Bone marrow (tissue), 2 donors: ENCODE measurements at places on chromosomes 16 and 17.

GRCh38 chr17:39365242-39365641 lies 36.2 kb downstream of the FBXL20 start:
- DNase-seq = no peak

GRCh38 chr17:57696050-57696449 lies 49.0 kb downstream of the CCDC182 start:
- no peak for DNase-seq

GRCh38 chr17:79027274-79027924 lies 3.4 kb downstream of the C1QTNF1 start:
- DNase-seq = no peak

DNA sequence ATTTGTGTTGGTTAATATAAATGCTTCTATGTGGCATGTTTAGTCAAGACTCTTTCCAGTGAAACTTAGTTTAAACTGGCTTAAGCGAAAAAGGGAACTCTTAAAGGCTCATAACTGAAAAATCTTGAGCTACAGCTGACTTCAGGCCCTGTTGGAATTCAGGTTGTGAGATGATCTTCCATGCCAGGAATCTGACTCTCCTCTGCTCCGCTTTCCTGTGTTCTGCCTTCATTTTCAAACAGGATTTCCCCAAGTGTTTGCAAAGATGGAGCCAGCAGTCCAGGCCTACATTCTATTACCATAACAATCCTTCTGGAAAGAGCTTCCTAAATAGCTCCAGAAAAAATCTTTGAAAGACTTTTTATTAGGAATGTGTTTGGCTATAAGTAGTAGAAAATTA lies 134.9 kb downstream of the NLK start:
- no peak for DNase-seq

GRCh38 chr16:31356566-31357323 lies 1.8 kb downstream of the ITGAX start:
- no peak for DNase-seq

GRCh38 chr16:13953501-13953900 lies 33.5 kb downstream of the ERCC4 start:
- no peak for DNase-seq

DNA sequence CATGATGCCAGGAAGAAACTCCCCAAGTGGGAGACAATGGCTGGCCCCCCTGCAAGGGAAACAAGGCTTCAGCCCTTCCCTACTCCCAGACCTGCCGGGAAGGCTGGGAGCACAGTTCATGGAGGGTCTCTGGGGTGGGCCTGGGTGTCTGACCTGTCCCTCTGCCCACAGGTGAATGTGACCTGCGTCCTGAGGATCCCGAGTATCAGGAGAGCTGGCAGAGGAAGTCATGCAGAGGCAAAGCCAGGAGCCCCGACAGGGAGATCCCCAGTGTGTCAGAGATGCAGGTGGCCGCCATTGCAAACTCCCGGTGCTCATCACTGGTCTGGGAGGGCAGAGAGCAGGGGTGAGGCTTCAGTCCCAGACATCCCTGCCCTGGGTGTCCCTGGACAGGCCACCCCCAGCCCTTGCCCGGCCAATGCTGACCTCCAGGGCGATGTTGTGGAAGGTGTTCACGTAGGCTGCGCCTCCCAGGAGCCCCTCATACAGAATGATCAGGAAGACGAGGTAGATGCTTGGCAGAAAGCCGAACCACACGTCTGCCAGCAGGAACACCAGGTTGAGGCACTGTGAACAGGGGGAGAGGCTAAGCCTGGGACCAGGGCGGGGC lies 5.3 kb upstream of the NPIPB7 start:
- DNase-seq = no peak

GRCh38 chr16:85571813-85572619 lies 41.1 kb upstream of the GSE1 start:
- peak; percentile 94 for DNase-seq

GRCh38 chr16:75260851-75261589 lies 9.6 kb upstream of the BCAR1 start:
- DNase-seq = no peak

DNA sequence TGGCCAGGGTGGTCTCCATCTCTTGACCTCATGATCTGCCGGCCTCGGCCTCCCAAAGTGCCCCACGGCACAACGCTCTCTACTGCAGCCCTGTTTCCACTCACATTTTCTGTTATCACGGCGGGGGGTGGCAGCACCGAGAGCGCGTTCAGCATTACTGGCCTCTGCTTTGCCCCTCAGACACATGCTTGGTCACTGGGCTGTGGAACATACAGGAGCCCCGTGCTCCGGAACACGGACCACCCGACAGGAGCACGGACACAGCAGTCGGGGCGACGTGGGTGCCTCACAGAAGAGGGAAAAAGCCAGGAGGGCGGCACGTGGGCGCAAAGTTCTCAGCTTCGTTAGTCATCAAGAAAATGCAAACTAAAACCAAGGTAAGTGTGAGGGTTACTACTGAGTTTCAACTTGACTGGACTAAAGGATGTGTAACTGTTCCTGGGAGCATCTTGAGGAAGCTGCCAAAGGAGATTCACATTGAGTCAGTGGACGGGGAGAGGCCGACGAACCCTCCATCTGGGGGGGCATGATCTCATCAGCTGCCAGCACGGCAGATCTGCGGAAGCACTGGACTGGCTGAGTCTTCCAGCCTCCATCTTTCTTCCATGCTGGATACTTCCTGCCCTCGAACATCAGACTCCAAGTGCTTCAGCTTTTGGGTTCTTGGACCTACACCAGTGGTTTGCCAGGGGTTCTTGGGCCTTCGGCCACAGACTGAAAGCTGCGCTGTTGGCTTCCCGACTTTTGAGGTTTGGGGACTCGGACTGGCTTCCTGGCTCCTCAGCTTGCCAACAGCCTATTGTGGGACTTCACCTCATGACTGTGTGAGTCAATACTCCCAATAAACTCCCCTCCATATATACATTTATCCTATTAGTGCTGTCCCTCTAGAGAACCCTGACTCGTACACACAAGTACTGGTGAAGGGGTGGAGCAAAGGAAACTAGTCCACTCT lies 106.8 kb downstream of the ZNF778 start:
- no peak for DNase-seq
